Activated naive CD4-positive, alpha-beta T cell treated with Interleukin-2 at 50 U/mL for 16 hours (primary cell): ENCODE measurements at places on chromosomes 4 and X.

DNA sequence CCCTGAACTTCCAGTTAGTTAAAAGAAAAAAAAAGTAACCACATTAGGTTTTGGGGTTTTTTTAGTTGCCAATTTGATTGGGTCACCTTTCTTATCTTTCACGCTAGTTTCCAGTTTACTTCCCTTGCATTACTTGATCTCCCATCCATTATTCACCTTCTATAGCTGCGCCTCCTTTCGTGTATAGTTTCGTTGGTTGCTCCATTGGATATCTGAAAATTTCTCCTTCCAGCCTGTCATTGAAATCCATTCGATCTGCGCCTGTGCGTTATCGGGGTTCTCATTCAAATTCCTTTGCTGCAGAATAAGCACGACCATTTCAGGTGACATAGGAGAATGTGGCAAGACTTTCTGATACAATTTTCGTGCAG is 764 bp downstream of the TRAPPC11 start:
- no peak for DNase-seq

- peak; percentile 21 for DNase-seq
These were observed 114.6 kb downstream of the ARHGAP10 start for GRCh38 chr4:147846318-147847155.

GRCh38 chrX:150118476-150118875 is 180.2 kb upstream of the EOLA2 start:
- no peak for DNase-seq

DNA sequence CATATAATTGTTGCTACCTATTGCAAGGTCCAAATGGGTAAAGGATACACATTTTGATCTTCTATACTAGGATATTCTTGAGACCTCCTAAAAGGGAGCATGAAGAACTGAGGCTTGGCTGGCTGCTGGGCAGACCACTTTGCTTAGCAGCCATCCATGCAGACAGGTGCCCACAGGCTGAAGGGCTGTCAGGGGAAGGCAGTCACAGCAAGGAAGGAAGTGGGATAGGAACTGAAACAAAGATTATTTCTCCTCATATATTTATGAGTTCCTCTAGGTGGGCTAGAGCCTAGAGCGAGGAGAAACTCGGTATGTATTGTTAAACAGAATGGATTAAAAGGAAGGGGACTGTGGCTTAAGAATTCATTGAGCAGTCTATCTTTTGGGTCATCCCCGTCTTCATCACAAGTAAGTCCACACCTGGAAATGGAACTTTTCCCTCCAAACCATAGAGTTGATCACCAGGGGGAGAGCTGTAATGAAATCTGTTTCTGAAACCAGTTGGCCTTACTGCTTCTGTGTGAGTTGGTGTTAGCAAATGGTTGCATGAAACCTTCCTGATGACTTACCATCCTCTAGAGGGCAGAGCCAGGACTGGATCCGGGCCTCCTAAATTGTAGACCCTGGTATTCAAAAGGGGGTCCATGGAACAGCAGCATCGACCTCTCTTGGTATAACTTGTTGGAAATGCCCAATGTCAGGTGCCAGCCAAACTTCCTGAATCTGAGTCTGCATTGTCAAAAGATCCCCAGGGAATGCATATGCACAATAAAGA is 42.3 kb downstream of the AFF2 start:
- DNase-seq: no peak

- no peak for DNase-seq
These were observed 1114.6 kb upstream of the AGA start for GRCh38 chr4:178556796-178557195.

DNA sequence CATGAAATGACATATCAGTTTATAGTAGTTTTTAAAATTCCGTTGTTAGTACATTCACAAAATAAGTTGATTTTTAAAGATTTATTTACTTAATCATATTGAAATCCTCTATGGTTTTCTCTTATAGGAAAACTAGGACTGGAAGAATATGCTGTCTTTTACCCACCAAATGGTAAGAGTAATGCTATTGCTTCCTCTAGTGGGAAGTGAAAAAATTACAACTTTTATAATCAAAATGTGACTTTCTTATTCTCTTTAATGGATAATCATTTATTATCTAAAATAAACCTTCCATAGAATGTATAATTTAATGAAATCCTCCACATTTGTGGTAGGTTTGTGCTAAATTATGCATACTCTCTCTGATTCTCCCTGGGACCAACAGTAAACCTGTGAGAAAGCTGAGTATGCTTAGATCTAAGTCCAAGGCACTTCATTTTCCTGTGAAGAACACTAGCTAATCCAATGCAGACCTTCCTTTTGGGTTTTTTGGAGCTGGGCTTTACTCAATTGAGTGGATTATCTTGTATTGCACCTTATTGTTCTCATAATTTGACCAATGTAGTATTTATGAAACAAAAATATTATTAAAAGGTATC is 136.2 kb downstream of the TBC1D19 start:
- DNase-seq: no peak

GRCh38 chr4:164442180-164442579 is 311.8 kb upstream of the SMIM31 start:
- DNase-seq: no peak

DNA sequence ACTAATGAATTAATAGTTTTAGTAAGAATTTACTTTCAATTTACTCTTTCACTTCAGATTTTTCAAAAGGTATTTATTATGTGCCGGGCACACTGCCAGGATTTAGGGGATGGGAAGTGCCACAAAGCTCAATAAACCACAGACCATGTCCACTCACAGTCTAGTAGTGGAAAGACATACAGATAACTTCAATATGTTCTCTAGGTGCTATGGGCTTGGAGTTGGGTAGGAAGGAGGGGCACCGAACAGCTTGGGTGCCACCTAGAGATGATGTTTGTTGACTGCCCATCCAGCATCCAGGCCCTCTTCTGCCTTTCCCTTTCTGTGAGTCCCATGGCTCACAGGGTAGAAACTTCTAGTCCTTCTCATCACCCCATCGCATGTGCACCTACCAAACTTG is 17.8 kb downstream of the MFAP3L start:
- no peak for DNase-seq

DNA sequence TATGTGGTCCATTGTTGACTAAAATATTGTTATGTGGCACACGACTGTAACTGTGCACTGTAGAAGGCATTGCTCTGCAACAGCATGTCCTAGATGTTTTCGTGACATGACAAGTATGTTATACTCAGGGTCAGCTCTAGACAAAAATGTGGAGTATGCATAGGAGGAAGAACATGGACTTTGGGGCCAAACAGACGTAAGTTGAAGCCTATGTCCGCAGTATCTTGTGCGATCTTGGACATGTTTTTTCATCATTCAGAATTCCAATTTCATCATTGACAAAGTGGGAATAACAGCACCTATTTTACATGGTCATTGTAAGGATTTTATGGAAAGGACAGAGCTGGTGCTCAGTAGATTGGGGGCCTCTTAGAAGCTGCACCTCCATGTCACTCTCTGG is 27.7 kb upstream of the PROM1 start:
- DNase-seq: no peak

- no peak for DNase-seq
These were observed 94.5 kb downstream of the PCDH19 start for GRCh38 chrX:100315566-100315965.

DNA sequence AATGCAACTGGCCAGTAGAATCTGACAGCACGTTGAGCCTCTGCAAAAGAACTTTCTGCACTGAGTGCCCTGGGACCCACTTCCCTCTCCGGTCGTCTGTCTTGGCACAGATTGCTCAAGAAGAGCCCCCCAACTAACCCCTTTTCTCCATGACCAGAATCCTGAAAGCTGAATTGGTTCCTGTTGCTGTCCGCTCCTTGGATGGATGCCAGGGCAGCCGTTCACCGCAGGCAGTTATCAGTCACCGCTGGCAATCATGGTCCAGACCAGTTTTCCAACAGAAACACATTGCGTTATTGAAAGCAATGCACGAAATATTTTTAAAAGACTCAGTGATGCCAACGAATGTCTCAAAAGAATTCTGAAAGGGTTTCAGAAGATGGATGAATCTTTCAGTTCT is 733.7 kb upstream of the FRG1 start:
- no peak for DNase-seq

DNA sequence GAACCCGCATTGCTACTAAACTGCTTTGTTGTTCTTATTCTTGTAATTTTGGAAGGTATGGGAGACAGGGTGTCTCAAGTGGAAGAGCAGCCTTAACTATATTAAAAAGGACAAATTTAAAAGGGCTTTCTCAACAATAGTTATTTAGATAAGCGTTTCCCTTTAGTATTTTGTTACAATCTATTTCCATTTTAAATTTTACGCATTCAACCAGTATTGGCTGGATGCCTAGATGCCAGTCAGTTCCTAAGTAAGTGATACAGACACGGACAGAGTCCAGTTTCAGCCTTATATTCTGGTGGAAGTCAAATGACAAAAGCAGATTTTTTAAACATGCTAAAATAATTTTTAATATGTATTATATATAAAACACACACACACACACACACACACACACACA is 28.3 kb downstream of the FAT1 start:
- DNase-seq: no peak

DNA sequence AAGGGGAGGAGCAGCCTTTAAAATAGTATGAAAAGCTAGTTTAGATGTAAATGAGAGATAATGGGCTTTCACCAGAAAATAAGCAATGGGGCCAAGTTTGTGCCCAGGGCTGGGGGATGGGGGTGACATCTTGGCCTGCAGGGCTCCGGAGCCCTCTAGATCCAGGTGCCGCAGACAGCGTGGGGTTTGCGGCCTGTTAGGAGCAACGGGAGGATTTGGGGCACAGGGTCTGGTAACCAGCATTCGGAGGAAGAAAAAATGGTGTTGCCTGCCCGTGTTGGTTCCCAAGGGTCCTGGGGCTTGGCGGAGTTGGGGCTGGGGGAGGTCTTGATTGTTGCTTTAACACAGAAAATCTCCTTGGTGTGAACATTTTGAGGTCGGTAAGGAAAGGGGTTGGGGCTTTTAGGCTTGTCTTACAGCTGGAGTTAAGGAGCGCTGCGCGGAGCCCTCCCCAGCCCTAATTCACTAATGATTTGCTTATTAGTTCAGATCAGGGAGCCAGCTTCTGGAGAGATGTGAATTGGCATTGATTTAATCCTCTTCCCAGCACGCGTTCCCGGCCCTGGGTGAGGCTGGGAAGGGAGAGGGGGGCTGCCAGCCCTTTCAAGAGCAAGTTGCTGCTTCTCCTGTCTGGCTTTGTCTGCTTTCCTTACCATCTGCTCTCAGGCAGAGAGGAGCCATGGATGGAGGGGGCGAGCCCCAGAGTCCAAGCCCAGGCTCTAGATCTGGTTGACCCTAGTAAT is 443.4 kb downstream of the BCOR start:
- DNase-seq: no peak

DNA sequence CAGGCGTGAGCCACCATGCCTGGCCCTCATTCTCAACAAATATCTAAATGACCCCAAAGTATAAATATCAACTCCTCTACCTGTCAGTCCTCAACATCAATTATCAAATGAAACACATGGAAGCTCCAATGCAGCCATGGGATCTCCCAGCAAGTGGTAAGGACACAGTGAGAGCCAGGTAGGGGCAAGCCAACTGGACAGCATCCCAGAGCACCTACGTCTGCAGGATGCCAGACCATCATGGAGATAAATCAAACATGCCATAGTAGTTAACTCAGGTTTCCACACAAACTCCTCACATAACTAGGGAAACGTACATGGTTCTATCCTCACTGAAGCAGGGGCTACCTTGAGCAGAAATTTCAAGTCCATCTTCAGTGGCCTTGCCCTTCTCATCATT is 159.9 kb upstream of the MED14 start:
- DNase-seq: no peak

DNA sequence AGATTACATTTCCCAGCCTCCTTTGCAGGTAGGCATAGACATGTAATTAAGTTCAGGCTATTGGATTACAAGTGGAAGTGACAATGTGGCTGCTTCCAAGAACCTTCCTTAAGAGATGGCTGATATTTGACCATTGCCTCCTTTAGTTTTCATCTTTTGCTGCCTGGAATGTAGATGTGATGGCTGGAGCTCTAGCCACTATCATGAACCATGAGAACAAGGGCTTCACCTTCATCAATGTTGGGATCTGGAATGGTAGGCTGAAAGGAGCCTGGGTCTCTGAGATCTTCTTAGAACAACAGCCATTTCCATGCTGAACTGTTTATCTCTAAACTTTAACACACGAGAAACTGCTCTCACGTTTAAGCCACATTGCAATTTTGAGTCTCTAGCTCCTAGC is 158.7 kb upstream of the ATP6AP2 start:
- DNase-seq: no peak

DNA sequence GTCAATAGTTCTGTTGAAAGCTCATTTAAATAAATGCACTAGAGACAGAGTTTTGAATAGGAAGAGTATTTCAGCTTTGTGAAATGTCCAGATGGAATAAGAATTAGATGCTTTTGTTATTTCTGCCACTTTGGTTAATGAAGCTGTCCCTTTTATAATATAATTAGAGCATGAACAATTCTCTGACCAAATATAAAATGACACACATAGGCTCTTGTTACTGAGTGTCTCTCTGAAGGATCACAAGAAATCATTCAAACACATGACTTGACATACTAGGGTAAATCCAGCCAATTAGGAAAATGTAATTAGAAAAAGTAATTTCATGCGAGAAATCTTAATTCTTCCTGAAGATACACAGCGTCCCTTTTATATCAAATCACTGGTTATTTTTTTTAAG is 68.4 kb upstream of the DDIT4L start:
- DNase-seq: no peak

DNA sequence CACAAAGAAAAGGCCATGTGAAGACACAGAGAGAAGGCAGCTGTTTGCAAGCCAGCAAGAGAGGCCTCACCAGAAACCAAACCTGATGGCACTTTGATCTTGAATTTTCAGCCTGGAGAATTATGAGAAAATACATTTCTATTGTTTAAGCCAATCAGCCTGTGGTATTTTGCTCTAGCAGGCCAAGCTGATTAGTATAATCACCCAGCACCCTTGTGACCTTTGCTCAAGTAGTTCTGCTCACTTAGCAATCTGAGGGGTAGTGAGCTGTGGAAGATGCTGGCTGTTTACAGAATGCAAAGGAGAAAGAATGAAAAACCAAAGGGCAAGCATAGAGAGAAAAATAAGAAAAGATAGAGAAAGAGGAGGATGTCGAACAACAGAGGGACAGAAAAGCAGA is 396.4 kb upstream of the BOD1L1 start:
- DNase-seq: no peak

DNA sequence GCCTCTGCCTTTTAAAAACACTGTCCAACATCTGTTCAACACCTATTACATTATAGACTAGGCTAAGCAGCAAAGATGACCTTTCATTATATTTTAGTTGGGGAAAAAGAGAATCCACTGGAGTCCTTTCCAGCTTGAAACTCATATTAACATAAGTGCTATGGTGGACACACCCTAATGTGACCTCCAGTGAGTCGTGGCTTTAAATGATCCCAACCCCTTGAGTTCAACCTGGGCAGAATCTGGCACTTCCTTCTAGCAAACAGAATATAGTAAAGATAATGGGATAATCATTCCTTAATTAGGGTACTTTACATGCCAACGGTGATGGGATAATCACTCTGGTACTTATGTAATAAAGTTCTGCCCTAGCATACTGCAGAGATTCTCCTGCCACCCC is 162.6 kb downstream of the MAB21L2 start:
- DNase-seq: no peak
